ENCODE measurements at places on chromosomes 5 and 9.

DNA sequence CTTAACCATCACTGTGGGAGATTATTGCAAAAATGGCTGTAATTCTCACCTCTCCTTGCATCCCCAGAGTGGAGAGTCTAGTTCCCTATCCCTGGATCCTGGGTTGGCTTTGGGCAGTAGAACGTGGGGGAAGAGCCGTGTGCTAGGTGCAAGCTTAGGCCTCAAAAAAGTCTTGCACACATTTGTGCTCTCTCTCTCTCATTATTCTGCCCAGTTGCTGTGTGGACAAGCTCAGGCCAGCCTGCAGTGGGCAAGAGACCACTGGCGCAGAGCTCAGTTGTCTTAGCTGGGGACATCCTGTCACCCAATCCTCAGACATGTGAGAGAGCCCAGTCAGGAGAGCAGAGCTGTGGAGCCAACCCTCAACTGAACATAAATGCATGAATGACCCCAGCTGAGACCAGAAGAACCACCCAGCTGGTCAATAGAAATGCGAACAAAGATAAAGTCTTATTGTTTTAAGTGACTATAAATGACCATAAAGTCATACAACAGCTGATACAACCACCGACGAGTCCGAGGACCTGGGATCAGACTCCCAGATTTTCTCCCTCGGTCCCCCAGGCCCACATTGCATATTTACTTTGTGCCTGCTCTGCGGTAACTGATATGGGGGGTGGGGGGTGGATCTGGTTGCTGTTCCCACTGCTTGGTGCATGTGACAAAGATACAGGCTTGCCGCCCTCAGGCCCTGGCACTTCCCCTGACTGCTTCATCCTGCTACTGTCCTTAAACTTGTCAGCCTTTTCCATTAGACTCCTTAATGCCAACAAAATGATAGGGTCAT is 166.4 kb upstream of the MVB12B start:
- no peak for DNase-seq

DNA sequence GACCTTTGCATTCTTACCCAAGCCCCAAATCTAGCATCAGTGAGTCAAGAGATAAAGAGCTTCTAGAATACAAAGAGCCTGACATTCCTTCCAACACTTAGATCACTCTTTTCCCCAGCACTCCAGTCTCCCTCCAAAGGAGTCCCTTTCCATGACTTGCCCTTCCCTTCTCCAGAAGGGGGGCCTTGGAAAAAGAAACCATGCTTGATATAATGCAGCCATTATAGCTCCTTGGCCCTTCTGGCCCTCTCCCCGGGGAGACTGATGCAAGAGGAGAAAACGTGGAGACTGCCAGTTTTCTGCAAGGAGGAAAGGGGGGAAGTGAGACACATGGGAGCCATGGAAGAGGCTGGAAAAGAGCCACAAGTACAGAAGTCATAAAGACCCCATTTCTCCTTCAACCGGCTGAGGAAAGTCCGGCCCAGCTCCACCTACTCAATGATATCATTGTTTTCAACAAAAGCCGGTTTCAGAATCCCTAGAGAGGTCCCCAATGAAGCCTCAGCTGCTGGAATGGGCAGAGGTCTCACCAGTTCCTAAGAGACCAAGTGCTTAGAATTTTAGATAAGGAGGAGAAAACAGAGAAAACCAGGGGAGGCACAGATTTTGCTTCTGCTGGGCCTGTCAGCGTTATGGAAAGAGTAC is 29.0 kb downstream of the ADAM19 start:
- DNase-seq, result no peak

DNA sequence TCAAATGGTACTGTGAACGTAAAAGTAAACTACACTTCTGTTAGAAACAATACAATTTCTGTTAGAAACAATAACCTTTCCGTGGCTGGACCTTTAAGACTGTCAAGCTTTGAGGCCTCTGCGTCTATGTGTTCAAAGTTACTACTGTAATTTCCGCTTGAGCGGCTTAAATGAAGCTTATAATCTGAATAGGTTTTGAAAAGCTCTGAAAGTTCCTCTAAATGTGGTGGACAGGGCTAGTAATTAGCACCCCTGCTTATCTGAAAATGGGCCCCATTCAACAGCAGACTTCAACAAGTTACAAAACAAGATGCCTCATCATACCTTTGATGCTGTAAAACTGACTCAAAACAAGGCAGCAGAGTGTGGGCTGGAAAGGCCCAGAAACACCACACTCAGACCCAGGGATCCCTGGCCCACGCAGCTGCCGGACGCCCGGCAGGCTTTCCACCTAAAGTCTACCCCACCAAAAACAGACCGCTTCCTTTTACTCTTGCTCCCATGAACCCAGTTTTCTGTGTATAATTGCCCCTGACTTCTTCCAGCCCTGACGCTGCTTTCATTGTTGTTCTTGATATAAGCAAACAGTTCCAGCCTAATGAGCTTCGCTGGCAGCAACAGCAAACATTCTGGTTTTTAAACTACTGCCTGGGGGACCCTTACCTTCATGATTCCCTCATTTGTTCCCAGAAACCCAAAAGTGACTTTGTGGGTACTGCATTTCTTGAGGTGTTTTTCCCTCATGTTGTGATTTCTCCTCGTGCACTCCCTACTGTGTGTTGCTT is 66.7 kb downstream of the TLE1 start:
- no peak for DNase-seq

GRCh38 chr5:78328585-78329173 is 31.7 kb upstream of the SCAMP1 start:
- DNase-seq, result no peak

- DNase-seq, result no peak
Measured at GRCh38 chr9:127723013-127723412, 7.1 kb downstream of the TTC16 start.

- no peak for DNase-seq
Measured at GRCh38 chr5:75185763-75186162, 50.9 kb downstream of the ANKRD31 start.

GRCh38 chr5:11973469-11973868 is 69.2 kb upstream of the CTNND2 start:
- DNase-seq, result no peak

- DNase-seq, result no peak
Measured at GRCh38 chr9:120066315-120066714, 513.7 kb downstream of the CDK5RAP2 start.

All from NK-92 treated with Interleukin-12 subunit alpha and Interleukin-12 subunit beta, amount 100 ng/mL, for 24 hours (cell line).